ENCODE measurements at places on chromosomes 11 and 22.

GRCh38 chr11:81007046-81007445 lies 1566.2 kb upstream of the TENM4 start:
- DNase-seq = no peak

DNA sequence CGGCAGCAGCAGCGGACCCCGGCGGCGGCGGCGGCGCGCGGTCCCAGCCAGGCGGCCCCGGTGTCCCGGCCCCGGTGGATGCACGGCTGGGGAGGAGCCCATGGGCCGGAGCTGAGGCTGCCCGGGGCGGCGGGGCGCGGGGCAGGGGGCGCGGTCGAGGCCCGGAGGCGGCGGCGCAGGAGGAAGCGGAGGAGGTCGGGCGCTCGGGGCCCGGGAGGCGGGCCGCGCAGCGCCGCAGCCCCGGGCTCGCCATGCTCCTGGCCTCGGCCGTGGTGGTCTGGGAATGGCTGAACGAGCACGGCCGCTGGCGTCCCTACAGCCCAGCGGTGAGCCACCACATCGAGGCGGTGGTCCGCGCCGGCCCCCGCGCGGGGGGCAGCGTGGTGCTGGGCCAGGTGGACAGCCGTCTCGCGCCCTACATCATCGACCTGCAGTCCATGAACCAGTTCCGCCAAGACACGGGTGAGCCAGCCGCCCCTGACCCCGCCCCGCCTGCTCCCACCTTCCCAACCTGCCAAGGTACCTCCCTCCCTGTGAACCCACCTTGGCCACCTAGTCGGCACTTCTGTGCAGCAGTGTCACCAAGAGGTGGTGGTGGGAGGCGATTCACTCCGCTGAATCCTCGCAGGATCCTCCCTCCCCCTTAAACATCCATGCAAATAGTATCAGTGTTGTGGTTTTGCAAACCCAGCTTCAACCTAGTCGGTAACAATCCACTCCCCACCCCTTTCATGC lies 580 bp downstream of the DTX4 start:
- DNase-seq = no peak

GRCh38 chr22:35991168-35991567 lies 37.5 kb downstream of the RBFOX2 start:
- DNase-seq = no peak

GRCh38 chr11:70296681-70297080 lies 26.2 kb downstream of the PPFIA1 start:
- DNase-seq = no peak

DNA sequence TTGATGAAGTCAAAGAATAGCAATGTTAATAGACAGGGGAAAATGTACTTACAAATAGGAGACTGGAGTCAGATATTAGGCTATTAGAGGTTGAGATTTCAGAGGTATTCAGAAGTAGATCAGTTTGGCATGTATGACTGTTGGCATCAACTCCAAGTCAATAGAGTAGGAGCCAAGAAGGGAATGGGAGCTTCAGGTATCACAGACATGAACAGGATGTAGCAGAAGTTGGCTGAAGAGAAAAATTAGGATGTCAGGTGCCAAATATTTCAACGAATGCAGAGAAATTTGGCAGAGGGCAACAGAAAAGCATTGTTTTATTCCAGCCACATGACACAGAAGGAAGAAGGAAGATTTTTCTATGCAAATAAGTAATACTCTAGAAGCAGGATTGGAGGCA lies 69.7 kb downstream of the GLYATL1 start:
- no peak for DNase-seq

DNA sequence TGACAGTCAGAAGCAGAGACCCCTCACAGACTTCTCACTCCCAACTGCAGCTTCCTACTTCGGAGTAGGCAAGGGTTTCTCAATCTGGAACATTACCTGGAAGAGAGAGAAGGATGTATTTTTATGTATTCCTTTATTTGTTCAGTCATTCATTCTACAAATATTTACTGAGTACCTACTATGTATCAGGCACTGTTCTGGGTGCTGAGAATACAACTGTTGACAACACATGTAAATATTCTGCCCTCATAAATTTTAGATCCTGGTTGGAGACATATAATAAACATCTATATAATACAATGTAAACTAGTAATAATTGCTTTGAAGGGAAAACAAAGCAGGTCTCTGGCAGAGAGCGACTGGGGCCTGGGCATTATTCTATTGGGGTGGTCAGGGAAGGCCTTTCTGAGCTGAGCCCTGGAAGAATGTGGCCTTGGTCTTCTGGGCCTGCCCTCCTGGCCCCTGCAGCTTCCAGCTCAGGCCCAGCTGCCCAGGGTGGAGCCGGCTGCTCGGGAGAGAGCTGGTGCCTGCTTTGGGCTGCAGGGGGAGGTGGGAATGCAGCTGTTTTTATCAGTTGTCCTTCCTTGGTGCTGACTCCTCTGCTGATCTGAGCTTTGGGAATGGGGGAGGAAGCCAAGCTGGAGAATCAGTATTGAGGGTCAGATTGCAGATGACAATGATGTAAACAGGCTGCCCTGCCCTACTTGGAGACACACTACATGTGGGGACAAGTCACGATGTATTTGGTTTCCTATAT lies 46.8 kb downstream of the PKNOX2 start:
- no peak for DNase-seq

DNA sequence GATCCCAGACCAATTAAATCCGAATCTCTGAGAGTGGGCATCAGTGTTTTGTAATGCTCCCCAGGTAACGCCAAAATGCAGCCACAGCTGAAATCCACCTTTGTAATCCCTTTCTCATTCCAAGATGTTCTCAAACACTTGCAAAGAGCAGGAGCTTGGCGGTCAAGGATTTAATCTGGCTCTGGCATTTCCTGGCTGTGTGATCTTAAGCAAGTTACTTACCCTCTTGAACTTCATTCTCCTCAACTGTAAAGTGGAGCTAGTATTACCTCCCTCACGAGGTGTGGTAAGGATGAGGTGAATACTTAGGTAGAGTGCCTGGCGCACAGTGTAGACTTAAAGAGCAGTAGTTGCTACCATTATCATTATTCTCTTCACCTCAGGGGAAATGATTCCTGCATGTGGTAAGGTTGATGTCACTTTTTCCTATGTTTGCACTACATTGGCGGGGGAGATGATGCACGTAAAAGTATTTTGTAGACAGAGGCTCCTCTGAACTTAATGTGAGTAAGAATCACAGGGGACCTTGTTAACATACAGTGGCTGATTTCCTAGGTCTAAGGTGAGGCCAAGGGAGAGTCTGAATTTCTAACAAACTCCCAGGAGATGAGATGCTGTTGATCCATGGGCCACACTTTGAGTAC lies 210.4 kb upstream of the PITPNB start:
- no peak for DNase-seq
